Uterus (tissue), 4 donors: ENCODE measurements at places on chromosomes 16 and 17.
A peak's percentile ranks its signal among the peaks of the same experiment; 100 is the strongest.

DNA sequence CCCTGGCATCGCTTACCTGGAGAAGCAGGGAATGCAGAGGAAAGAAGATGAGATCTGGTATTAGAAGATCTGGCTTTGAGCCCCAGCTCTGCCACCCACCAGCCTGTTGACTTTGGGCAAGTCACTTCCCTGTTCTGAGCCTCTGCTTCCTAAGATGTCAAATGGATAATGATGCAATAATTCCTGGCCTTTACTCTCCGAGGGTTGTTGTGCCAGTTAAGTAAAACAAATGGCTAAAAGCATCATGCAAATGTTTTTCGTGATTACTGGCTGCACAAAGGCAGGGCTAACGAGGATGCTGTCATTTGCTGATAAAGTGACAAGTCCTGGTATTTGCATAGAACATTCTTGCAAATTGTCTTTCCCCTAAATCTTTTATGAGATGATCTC is 1.3 kb upstream of the ZNF821 start:
- DNase-seq, result no peak

DNA sequence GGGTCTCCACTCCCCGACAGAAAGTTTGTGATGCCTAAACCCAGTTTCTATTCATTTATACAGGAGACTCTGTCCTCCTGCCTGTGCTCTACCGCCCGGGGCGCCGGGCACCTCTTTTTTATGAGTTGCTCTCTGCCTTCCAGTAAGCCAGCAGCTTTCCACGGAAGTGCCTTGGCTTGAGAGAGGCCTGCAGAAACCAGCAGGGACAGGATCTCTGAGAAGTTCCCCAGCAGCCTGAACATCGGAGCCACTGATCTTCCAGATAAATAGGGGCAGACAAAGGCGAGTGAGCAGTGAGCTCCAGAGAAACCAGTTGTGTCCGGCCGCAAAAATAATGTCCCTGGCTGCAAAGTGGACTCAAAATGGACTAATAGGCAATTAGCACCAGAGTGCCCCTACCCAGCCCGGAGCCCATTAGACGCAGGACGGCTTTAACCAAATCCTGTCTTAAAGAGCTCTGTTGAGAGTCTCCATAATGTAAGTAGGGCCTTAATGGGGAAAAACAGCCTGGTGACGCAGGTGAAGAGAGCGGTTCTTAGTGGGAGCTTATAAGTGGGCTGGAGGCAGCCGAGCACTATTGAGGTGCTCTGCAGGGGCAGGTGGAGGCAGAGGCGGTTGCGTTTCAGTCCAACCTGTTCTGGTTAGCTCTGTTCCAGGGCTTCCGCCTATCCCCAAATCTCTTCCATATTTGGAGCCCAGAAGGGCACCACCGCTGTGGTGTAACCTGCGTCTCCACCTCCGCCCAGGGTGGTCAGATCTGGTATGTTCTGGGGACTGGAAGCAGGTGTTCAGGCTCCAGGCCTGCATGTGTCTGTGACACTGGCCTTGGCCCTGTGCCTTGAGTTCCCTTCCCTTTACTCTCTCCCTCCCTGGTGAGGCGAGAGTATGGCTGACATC is 74.1 kb downstream of the NT5M start:
- DNase-seq, result no peak

- DNase-seq, result no peak
Observed at GRCh38 chr17:65121916-65122806, 15.0 kb upstream of the RGS9 start.

DNA sequence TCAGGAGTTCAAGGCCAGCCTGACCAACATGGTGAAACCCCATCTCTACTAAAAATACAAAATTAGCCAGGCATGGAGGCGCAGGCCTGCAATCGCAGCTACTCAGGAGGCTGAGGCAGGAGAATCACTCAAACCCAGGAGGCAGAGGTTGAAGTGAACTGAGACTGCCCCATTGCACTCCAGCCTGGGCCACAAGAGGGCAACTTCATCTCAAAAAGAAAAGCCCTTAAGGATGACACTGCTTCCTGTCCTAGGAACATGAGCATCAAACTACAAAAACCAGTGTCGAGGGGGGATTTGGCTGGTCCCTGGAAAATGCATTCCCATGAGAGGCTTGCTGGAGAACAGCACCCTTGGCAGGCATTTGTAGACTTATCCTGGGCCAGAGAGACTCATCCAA is 449.5 kb upstream of the PSMD7 start:
- no peak for DNase-seq

DNA sequence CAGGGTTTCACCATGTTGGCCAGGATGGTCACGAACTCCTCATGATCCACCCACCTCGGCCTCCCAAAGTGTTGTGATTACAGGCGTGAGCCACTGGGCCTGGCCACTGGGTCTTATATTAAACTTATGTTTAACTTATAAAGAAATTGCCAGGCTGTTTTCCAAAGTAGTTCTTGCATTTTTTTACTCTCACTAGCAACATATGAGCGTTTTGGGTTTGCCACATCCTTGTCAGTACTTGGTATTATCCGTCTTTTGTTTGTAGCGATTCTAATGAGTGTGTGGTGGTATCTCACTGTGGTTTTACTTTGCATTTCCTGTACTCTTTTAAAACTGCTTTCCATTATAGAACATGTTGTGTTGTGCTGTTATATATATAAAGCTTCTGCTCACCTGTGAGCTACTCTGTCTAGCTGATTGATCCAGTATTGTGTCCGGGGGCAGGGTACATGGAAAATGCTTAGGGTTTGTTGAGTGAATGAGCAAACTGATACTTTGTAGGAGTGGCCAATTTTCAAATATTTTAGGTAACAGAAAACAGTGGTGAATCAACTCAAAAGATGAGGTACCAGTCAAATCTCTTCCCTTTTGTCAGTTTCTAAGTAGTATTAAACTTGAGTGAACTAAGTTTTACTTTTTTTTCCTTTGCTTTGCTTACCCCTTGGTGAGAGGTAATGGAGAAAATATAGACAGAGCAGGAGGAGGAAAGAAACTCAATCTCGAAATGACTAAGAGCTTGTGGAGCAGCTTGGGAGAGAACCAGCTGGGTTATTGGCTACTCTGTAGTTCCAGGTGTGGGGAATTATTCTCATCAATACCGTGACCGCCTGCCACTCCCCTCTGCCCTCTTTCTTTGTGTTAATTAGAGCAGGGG is 75.8 kb downstream of the PITPNC1 start:
- no peak for DNase-seq

DNA sequence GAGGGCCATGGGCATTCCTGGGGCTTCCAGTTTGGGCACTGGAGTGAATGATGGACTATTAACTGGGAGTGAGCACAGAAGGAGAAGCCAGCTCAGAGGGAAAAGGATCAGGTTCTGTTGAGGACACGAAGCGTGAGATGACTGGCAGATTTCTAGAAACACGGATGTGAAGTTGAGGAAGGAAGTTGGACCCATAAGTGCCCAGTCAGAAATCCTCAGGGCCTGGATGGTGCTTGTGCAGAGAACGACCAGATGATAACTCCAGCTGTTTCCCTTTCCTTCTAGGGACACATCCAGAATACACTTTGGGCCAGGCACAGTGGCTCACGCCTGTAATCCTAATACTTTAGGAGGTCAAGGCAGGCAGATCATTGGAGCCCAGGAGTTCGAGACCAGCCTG is 23.3 kb upstream of the ANKRD40CL start:
- no peak for DNase-seq

DNA sequence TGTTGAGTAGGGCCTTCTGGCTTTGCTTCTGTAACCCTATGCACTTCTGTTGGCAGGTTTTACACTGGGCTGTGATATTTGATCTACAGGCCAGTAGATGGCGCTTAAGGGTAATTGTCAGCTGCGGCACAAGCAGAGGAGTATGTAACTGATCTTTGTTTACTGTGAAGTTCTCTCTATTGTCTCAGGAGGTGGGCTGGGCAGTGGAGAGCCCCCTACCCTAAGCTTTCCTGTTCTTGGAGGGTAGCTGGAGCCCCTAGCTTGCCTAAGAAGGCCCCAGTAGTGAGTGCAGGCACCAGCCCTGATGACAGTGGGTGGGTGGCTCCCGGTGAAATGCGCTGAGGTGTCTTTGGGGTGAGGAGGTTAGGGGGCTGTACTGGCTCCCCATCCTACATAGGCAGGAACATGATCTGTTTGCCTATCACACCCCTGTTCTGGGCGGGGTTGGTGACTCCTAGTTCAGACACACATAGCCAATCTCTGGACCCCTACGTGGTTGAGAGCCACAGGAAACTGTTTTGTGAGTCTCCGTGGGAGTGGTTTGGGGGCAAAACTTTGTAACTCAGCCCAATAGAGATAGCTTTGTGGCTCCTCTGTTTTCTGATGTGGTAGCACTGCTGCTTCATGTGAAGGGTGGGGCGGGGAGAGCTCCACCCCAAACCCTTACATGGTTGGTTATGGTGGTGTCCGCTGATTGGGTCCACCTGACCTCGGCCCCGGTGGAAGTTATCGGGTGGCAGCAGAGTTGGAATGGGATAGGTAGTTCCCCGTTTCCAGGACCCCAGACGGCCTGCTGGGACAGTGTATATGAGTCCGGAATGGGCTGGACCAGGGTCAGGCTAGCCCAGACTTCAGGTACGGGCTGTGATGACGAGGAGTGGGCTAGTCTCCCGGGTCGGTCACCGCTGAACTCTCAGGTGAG is 60.4 kb downstream of the SLFN11 start:
- peak; percentile 37 for DNase-seq

GRCh38 chr16:14400285-14400977 is 229.6 kb downstream of the PARN start:
- DNase-seq, result no peak

- peak; percentile 29 for DNase-seq
Observed at GRCh38 chr17:16027708-16028584, 28.3 kb downstream of the TTC19 start.

DNA sequence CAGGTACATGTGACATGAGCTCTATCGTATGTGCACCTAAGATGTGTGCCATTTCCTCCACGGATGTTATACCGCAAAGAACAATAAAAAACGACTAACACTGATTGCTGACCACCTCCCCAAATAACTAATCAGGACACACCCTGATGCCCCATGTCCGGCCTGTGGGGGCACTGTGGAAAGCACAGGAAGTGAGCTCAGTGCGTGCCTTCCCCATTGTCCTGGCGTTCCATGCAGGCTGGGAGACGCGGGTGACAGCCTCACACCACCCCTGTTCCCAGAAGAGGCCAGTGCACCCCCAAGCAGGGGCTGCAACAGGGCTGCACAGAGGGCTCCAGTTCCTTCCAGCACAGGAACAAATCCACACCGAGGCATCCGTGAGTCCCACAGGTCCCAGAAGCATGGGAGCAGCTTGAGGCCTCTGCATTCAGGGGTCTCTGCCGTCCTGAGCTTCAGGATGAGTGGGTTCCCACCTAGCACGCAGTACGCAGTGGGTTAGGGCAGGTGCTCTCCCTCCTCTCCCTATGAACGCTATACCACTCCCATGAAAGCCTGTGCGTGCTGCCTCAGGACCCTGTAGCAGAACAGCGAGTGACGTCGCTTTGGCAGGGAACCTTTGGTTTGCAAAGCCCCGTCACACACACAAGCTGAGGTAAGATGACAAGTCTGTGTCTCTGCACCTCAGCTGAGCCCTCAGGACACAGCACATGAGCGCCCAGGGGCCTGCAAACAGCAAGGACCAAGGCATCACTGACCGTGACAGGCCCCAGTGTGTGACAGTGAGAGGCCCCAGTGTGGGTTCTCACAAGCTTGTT is 117.7 kb downstream of the ZNF778 start:
- no peak for DNase-seq

DNA sequence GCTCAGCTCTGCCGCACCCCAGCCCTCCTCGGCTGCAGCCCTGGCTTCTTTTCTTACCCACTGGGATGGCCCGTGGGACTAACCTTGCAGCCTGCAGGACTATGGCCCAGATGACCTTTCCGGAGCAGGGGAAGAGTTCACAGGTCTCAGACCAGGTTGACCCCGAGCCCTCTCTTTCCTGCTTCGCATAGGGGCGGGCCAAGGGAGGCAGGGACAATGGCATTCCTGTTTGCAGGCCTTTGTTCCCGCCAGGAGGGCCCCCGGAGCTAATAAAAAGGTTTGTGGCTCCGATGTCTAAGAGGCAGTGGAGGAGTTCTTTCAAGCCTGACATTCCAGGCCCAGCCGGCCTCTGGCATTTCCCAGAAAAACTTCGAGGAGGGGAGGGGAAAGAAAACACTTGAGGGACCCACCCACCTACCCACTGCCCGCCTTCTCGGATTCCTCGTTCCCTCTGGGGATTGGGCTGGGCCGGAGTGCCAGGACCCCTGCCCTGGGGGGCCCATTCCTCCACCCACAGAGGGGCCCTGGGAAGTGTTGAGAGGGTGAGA is 5.8 kb upstream of the SOCS3 start:
- DNase-seq, result no peak

DNA sequence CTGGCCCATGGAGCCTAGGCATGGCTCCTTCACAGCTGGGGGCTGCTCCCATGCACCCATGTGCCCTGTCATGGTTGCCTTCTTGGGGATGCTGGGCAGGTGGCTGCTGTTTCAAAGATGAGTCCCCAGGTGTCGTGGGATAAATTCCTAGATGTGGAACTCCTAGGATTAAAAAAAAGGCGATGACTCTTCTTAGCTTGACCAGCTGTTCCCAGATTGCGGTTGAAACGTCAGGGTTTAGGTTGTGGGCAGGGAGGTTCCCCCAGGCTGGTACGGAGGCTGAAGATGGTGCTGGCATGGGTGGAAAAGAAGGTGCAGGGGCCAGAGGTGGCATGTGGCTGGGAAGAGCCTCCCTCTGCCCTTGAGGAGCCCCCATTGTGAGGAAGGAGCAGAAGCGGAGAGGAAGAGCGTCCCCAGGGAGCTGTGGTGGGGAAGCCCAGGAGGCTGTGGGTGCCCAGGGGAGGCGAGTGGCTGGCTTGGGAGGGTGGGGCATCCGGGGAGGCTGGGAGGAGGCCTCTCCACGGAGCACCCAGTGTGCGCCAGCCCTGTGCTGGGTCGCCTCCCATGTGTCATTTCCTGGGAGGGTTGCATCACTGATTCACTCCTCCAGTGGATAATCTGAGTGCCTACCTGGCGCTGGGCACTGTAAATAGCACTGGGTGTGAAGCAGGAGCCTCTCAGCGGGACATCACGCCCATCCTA is 7.5 kb upstream of the KCNJ12 start:
- no peak for DNase-seq

DNA sequence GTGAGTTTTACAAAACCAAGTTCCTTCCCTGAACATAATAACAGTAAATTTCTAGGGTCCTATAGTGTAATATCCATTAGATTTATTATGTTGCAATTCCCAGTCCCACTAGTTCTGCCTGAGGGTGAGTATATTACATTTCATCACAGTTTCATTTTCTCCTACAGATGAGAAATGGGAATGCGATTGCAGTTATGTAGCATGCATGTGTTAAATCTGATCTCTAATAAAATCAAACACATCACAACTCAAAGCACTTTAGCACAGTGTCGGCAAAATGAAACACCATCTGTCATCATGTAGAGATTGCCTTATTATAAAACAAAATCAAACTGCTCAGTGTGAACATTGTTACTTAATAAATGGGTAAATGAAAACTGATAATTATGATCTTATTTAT is 180.5 kb upstream of the TOX3 start:
- DNase-seq, result no peak

- no peak for DNase-seq
Observed at GRCh38 chr17:78905541-78905940, 2.5 kb upstream of the CEP295NL start.

GRCh38 chr16:56343661-56344517 is 81.5 kb downstream of the AMFR start:
- no peak for DNase-seq
